Femur (tissue), 1 donor: ENCODE measurements at places on chromosomes 1 and 21.
A peak's percentile ranks its signal among the peaks of the same experiment; 100 is the strongest.

- no peak for DNase-seq
Observed at GRCh38 chr21:32367158-32367557, 25.7 kb downstream of the URB1 start.

- DNase-seq, result no peak
Observed at GRCh38 chr1:108699375-108700332, 7.5 kb downstream of the PRPF38B start.

- no peak for DNase-seq
Observed at GRCh38 chr1:203028067-203028783, 1.9 kb downstream of the PPFIA4 start.

- no peak for DNase-seq
Observed at GRCh38 chr1:243559575-243560162, 290.4 kb downstream of the AKT3 start.

DNA sequence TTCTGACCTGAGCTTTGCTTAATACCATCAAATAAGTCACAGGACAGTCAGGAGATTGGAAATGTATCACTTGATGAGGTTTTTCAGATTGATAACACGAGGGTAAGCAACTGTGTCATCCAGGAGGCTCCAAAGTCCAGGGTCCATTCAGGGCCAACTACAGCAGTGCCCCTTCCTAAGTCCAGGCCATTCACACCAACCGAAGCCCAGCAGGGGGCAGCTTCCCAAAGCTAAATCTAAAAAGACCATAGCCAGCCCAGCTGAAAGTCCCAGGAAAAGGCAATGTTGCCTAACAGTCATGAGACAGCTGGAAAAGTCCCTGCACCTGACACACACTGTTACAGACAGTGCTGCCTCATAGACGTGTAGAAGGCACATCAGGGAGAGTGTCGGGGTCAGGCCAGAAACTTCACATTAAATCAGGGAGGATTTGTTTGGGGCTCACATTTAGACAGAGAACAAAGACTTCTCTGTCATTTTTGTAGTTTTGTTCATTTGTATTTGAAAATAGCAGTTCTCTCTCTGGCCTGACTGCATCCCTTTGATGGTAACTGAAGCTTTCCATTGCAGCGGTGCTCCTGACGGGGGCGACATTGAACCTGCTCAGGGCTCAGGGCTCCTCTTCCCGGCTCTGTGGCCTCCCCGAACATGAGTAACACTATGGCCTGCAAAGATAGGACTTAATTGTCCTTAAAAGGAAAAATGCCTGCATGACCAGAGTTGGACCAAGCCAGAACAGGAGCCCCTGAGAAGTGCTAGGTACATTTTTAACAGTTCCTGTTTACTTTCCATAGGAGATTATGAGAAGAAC lies 200.4 kb downstream of the NRIP1 start:
- DNase-seq, result peak; percentile 60

GRCh38 chr21:44406953-44407352 lies 48.4 kb upstream of the LRRC3 start:
- no peak for DNase-seq

GRCh38 chr1:179877586-179878265 lies at the start of gene TOR1AIP2:
TSS of gene TOR1AIP2 (minus strand) at chr1:179877803. CDS start at chr1:179852665, 25,138 bp downstream.
- DNase-seq, result peak; percentile 94

DNA sequence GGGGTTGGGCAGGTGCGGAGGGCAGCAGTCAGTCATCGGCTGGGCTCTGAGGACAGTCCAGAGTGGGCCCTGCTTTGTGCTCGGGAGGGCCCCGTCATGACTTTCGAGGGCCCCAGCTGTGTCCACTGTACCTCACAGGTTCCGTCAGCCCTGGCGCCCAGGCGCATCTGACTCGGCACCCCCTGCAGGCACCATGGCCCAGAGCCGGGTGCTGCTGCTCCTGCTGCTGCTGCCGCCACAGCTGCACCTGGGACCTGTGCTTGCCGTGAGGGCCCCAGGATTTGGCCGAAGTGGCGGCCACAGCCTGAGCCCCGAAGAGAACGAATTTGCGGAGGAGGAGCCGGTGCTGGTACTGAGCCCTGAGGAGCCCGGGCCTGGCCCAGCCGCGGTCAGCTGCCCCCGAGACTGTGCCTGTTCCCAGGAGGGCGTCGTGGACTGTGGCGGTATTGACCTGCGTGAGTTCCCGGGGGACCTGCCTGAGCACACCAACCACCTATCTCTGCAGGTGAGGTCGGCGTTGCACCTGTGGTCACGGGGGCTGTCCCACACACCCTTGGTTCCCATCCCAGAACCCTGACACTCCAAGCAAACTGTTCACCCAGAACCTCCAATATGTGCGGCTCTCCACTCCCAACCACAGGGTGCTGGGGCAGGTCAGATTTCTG lies 7.8 kb downstream of the PODN start:
- no peak for DNase-seq

DNA sequence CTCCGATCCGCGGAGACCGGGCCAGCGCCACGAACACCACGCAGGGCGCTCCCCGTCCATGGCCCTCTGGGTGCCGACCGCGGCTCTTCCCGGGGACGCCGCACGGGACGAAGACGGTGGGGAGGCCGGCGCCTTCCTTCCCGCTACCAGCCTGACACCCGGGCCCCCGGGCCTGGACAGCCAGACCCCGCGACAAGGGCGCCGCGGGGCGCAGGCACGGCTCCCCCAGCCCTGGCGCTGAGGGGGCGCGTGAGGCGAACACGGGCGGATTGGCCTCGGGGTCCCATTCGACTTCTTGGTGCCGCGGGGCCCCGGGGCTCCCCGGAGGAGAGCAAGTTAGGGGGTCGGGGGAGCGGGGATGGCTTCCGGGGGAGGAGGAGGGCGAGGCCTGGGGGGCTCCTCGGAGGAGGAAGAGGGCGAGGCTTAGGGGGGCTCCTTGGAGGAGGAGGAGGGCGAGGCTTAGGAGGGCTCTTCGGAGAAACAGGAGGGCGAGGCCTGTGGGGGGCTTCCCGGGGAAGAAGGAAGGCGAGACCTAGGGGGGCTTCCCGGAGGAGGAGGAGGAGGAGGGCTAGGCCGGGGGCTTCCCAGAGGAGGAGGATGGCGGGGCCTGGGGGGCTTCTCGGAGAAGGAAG lies 537 bp upstream of the KLHL17 start:
- no peak for DNase-seq

- no peak for DNase-seq
Observed at GRCh38 chr1:174775621-174776020, 224.1 kb upstream of the CACYBP start.

DNA sequence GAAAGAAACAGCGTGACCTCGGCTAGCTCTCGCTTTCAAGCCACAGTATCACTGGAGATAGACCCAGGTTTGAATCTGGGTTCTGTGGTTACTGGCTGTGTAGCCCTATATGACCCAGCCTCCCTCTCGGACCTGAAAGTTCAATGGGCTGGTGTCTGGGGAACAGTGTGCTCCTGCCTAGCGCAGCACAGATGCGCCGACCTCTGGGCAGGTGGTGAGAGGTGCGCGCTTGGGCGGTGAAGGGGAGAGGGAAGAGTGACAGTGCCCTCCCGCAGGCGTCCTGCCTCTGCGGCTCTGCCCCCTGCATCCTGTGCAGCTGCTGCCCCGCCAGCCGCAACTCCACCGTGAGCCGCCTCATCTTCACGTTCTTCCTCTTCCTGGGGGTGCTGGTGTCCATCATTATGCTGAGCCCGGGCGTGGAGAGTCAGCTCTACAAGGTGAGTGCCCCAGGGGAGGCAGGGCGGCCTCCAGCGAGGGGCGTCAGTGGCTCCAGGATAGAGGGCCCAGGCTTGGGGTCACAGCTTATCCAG lies 10.5 kb downstream of the SERINC2 start:
- peak; percentile 50 for DNase-seq

GRCh38 chr1:47213230-47213963 lies 18.6 kb downstream of the TAL1 start:
- no peak for DNase-seq

GRCh38 chr1:9249534-9250410 lies 15.2 kb downstream of the H6PD start:
- no peak for DNase-seq

- no peak for DNase-seq
Observed at GRCh38 chr1:6470132-6471085, 4.4 kb upstream of the TNFRSF25 start.

DNA sequence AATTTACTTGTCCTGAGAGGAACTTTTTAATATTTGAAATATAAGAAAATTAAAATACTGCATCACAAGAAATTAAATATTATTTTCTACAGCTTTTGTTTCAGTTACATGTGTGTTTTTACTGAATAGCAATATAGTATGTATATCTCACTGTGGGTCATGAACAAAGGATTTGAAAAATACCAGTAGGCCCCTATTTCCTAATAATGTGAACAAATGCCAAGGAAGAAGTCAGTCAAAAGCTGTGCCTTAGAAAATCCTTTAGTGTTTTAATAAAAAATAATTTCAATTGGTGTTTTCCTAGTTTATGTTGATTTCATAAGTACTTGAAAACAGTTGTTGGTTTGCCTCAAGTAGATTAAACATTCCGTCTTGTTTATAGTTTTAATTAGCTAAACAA lies 46.7 kb downstream of the SMYD3 start:
- no peak for DNase-seq

DNA sequence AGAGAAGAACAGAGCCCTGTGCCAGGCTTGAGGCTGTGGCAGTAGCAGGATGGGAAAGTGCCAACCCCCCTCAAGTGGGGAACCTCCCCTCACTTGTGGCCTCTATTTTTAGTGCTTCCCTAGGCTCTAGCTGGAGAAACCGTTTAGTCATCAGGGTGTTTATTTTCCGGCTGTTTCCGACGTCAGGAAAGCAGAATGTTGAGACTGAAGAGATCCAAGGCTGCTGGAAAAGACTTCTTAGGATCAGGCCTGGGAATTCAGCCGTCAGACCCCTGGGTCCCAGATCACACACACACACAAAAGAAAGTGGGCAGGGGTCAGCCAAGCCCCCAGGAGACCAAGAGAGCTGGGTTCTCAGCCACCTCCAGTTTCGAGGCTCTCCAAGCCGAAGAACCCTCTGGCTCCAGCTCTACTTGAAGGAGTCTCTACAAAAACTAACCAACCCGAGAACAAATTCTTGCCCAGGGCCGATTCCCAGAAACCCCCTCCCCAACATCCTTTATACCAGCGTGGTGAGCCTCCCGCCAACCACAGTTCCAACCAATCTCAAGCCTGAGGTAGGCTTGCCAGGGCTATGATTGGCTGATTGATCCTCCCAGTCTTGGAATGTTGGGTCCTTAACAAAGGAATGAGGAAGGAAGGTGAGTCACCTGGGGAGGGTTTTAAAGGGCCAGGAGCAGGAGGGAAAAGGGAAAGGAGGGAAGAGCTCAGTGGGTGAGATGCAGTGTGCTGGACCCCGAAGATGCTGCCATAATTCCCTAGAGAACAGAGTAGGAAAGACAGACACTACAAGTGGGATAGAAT lies 2.5 kb upstream of the MEF2D start:
- peak; percentile 89 for DNase-seq

- no peak for DNase-seq
Observed at GRCh38 chr1:183761871-183762270, 43.0 kb upstream of the RGL1 start.

DNA sequence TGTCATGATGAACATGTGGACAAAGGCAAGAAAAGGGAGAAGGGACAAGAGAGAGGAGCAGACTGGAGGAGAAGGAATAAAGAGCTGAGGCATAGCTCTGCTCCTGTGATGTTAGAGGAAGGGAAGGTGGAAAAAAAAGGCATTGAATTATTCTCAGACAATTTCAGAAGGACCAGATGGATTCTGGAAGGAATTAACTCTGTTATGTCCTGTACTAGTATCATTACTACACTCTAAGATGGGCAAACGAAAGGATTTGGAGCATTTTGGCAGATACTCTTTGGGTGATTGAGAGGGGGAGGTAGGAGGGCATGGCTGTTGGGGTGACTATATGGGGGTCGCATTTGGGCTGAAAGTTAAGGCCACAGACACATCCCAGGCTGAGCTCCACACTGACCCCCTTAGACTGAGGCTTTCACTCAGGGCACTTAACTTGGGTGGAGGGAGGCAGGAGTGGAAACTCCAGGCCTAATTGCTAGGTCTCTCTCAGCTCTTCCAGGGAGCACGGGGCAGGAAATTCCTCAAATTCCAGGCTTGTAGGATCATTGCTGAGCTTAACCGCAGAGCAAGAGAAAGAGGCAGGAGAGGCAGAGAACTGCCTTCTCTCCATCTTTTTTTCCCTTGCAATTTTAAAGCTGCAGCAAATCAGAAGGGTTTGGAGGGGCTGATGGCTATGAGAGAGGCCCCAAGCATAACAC lies 25.9 kb downstream of the KIRREL1 start:
- peak; percentile 90 for DNase-seq

- DNase-seq, result no peak
Observed at GRCh38 chr1:167472752-167473521, 45.4 kb downstream of the CD247 start.

GRCh38 chr1:154434346-154435085 lies 29.4 kb downstream of the IL6R start:
- DNase-seq, result peak; percentile 64

GRCh38 chr1:80403471-80403893 lies 1397.0 kb upstream of the ADGRL4 start:
- DNase-seq, result no peak

DNA sequence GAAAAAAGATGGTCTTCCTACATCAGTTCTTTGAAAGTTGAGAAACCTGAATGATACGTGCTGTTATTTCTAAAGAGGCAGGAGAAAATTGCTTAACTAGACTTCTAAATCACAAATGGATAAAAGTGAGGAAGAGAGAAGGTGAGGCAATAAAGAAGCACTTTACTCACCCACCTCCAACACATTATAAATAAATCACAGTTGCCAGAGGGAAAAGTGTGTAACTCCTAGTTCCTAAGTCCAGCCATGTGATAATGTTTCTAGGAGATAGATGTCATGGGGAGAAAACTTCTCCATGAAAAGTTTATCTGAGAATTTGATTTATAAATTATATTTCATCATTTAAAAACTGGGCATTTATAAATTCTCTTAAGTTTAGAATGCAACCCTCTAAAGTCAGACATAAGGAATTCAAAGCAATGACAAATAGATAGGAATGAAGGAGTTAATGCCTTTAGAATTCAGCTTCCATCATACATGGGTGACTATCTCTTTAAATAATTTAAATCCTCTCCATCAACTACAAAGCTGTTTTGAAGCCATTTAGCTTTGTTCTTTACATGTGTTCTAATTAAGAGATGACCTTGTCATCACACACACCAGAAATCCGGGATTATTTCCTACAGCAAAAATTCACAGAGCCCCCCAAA lies 60.0 kb downstream of the NRIP1 start:
- DNase-seq, result no peak

- DNase-seq, result peak; percentile 88
Observed at GRCh38 chr1:201656311-201657032, 117.5 kb downstream of the NAV1 start.
